ENCODE measurements at places on chromosomes 16 and 17. TPM values are rescaled to one million over a fixed set of nuclear protein-coding genes. Genes with fewer than 3 reads are reported as not detected.

Gene RPL13
- total RNA-seq = 2,832 TPM

Gene CCDC200
- not detected for total RNA-seq

Gene CMTM4
- 2.4 TPM for total RNA-seq

Gene LPO
- total RNA-seq = 0.16 TPM

DNA sequence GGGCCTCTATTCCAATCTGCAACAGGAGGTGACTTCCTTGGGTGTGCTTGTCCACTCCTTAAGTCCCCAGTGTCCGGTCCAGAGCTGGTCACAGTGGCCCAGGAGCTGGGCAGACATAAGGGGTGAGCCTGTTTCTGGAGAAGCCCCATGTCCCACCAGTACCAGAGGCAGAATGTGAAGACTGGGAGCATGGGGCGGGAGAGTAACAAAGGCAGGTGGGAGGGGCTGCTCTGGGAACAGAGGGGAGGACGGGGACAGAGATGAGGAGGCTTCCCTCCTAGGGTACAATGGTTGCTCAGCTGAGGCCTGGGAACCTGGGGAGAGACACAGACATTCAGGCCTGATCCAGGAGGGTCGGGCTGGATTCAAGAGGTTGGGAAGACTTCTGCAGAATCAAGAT, 323.3 kb upstream of the TNRC6C start:
- no peak for DNase-seq

- DNase-seq = no peak
These were observed 28.5 kb upstream of the CCDC182 start for GRCh38 chr17:57773557-57773956.

GRCh38 chr16:89050119-89050867, 43.4 kb upstream of the ACSF3 start:
- DNase-seq = no peak

DNA sequence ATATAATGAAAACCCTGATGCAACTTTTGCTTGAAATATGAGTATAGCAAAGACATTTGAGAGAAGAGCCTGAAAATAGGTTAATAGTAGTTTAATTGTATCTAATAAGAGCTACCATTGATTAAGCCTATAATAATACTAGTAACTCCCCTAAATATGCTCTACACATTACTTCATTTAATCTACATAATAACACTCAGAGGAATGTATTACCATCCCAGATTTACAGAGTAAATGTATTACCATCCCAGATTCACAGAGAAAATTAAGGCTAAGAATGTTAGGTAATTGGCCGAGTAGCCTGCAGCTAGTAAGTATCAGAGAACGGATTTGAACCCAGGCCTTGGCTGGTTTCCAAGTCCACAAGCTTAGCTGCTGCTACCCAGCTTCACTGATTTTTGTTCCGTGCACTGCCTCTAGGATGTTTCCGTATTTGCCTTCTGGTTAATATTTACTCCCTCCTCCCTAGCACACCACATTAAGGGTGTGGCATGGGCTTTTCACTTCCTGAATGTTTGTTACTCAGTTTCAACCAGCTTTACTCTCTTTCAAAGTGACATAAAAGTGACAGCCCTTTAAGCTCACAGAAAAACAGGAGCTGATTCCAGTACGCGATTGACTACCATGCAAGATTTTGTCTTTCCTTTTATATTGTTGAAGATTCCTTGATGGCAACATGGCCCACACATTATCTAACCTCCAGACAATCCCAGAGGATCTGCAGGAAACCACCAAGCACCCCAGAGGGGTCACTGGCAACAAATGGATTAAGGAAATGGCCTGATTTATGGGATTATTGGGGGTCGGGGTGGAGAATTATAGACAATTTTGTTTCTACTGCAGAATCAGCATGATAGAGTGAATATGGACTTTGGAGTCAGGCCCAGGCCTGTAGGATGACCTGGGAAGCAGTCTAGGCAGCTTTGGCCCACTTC, 26.7 kb upstream of the TOX3 start:
- no peak for DNase-seq
